ENCODE measurements at places on chromosomes 1 and 21. TPM values are rescaled to one million over a fixed set of nuclear protein-coding genes. Genes with fewer than 3 reads are reported as not detected.

The LRRC8D gene
- 42.8 TPM for total RNA-seq

The LYST gene
- 0.99 TPM for total RNA-seq

The DCST1 gene
- not detected for total RNA-seq

The CITED4 gene
- 22.3 TPM for total RNA-seq

The CASZ1 gene
- 6.9 TPM for total RNA-seq

The KLHDC7A gene
- total RNA-seq = 10.9 TPM

DNA sequence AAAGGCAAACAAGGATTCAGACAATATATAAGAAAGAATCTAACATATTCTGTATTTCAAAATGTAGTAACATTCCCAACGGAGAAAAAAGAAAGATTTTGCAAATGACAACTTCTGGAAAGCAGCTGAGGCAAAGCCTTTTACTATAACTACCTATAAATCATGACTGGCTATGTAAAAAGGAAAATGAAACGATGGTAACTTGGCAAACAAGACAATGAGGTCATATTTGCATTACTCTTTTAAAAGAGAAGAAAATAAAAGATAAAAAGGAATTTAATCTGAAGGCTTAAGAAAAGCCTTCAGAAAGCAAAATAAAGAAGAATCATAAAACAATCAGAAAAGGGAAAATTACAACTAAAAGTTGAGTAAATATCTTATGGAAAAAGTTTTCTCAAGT, 25.1 kb upstream of the ASPM start:
- no peaks in the 10 kb centered on the region for H3K27me3 ChIP-seq
- no peak overlapping the region for H3K27ac ChIP-seq
- DNase-seq = no peak
- H3K4me1 ChIP-seq = no peaks in the 10 kb centered on the region
- H3K4me3 ChIP-seq = no peak overlapping the region
- peaks cover 15% of the 10 kb centered on the region for H3K36me3 ChIP-seq

- no peaks in the 10 kb centered on the region for H3K4me1 ChIP-seq
- H3K36me3 ChIP-seq = peaks cover 20% of the 10 kb centered on the region
- no peak overlapping the region for H3K4me3 ChIP-seq
- H3K27me3 ChIP-seq = peaks cover 15% of the 10 kb centered on the region
- no peak for DNase-seq
Observed at GRCh38 chr1:23845163-23845562, 19.9 kb upstream of the HMGCL start.

GRCh38 chr1:218494449-218494852, 149.3 kb downstream of the TGFB2 start:
- DNase-seq = peak; percentile 60
- peaks cover 2% of the 10 kb centered on the region for H3K27me3 ChIP-seq
- H3K4me3 ChIP-seq = no peak overlapping the region
- peaks cover 35% of the 10 kb centered on the region for H3K4me1 ChIP-seq

GRCh38 chr21:24941316-24942185, 665.7 kb downstream of the MRPL39 start:
- no peak overlapping the region for H3K4me3 ChIP-seq
- peaks cover 4% of the 10 kb centered on the region for H3K36me3 ChIP-seq
- DNase-seq = no peak
- peaks cover 20% of the 10 kb centered on the region for H3K4me1 ChIP-seq
- H3K27ac ChIP-seq = peak overlapping the region; percentile 14

GRCh38 chr1:213782941-213783672, 204.7 kb upstream of the PROX1 start:
- H3K4me1 ChIP-seq = peaks cover 4% of the 10 kb centered on the region
- no peaks in the 10 kb centered on the region for H3K27me3 ChIP-seq
- no peak overlapping the region for H3K27ac ChIP-seq
- H3K36me3 ChIP-seq = no peaks in the 10 kb centered on the region
- DNase-seq = no peak
- no peak overlapping the region for H3K4me3 ChIP-seq

- peaks cover 22% of the 10 kb centered on the region for H3K4me1 ChIP-seq
- no peak overlapping the region for H3K4me3 ChIP-seq
- no peaks in the 10 kb centered on the region for H3K27me3 ChIP-seq
- H3K36me3 ChIP-seq = no peaks in the 10 kb centered on the region
- H3K27ac ChIP-seq = no peak overlapping the region
Observed at GRCh38 chr1:26009796-26010447, 11.7 kb upstream of the EXTL1 start.

DNA sequence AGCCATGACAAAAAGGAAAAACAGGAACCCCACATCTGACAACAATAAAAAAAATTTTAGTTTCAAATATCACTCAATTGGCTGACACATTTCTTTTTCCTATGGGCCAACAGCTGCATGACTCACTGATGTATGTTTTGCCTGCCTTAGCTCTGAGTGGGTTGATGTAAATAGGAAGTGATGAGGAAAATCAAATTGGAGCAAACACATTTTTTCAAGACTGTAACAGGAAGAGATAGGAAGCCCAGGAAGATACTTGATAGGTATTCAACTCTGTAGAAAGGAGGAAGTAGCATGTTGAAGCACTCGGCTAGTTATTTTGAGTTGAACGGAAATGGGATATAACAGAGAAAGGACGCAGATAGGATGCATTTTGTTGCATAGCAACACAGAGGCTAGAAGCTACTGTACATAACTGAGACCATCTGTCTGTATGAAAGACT, 168.0 kb upstream of the NR5A2 start:
- H3K36me3 ChIP-seq = no peaks in the 10 kb centered on the region
- peaks cover 36% of the 10 kb centered on the region for H3K4me1 ChIP-seq
- H3K4me3 ChIP-seq = no peak overlapping the region

DNA sequence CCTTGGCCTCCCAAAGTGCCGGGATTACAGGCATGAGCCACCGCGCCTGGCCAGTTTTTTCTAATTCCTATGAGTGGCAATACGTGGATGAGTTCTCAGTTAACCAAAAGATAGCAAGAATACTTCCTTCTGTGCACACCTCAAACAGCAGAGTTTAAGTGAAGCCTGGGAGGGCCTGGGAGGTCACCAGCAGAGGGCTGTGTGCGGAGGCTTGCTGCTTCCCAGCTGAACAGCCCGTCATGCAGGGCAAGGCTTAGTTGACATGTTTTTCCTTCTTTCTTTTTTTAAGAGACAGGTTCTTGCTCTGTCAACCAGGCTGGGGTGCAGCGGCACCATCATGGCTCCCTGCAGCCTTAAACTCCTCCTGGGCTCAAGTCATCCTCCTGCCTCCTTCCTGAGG, 17.8 kb downstream of the GNG4 start:
- peak overlapping the region; percentile 55 for H3K27ac ChIP-seq
- H3K27me3 ChIP-seq = no peaks in the 10 kb centered on the region
- peaks cover 60% of the 10 kb centered on the region for H3K4me1 ChIP-seq
- H3K4me3 ChIP-seq = no peak overlapping the region
- no peak for DNase-seq

GRCh38 chr1:6625584-6626149, 999 bp downstream of the THAP3 start:
- peaks cover 44% of the 10 kb centered on the region for H3K36me3 ChIP-seq
- no peak for DNase-seq
- peak overlapping the region; percentile 41 for H3K27ac ChIP-seq
- peak overlapping the region; percentile 89 for H3K4me3 ChIP-seq
- no peaks in the 10 kb centered on the region for H3K27me3 ChIP-seq

GRCh38 chr1:55718758-55719671, 503.9 kb upstream of the USP24 start:
- H3K4me3 ChIP-seq = no peak overlapping the region
- no peaks in the 10 kb centered on the region for H3K36me3 ChIP-seq
- H3K27me3 ChIP-seq = no peaks in the 10 kb centered on the region
- H3K27ac ChIP-seq = peak overlapping the region; percentile 59

- peaks cover 7% of the 10 kb centered on the region for H3K4me1 ChIP-seq
- peaks cover 2% of the 10 kb centered on the region for H3K36me3 ChIP-seq
- peak overlapping the region; percentile 74 for H3K27ac ChIP-seq
- no peak overlapping the region for H3K4me3 ChIP-seq
- H3K27me3 ChIP-seq = no peaks in the 10 kb centered on the region
- DNase-seq = no peak
Observed at GRCh38 chr1:27111626-27112573, 43.0 kb downstream of the SLC9A1 start.

- no peaks in the 10 kb centered on the region for H3K27me3 ChIP-seq
- H3K4me1 ChIP-seq = peaks cover 6% of the 10 kb centered on the region
- DNase-seq = no peak
Observed at GRCh38 chr21:44005593-44005992, 6.5 kb upstream of the TRAPPC10 start.

DNA sequence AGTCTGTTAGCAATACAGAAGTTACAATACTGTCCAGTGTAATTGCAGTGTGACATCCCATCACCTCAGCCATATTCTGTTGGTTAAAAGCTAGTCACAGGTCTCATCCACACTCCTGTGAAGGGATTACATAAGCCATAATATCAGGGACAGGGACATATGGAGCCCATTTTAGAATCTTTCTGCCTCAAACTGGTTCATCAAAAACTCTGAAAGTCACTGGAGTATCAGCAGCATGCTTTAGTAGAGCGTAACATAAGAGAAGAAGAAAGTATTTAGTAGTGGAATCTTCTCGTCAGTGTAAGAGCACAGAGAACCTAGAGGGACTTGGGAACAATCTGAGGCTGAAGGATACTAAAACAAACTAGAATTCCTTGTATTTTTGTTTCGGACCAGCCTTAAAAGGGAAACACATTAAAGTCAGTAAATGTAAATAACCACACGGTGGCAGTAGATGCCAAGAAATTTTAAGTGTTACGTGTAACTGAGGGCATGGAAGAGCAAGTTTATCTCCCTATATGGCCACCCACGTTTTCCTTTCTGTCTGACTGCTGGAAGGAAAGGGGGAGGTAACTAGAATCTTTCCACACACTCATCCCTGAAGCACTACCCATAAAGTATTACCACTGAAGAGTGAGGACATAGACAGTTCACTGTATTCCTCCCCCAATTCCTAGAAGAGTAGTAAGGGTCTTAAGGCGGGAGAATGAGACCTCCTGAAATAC, 41.6 kb upstream of the AGL start:
- no peak for DNase-seq
- H3K27ac ChIP-seq = 0 out of 2 replicates have a peak overlapping the region, but pooled peaks have one; percentile 9
- H3K36me3 ChIP-seq = no peaks in the 10 kb centered on the region
- peaks cover 5% of the 10 kb centered on the region for H3K4me1 ChIP-seq
- H3K27me3 ChIP-seq = no peaks in the 10 kb centered on the region

All from WTC11 (cell line).